Amniotic stem cell (primary cell): ENCODE measurements at places on chromosomes 16 and 17.

- no peak for DNase-seq
These were observed 209.3 kb downstream of the FTO start for GRCh38 chr16:53913099-53913870.

DNA sequence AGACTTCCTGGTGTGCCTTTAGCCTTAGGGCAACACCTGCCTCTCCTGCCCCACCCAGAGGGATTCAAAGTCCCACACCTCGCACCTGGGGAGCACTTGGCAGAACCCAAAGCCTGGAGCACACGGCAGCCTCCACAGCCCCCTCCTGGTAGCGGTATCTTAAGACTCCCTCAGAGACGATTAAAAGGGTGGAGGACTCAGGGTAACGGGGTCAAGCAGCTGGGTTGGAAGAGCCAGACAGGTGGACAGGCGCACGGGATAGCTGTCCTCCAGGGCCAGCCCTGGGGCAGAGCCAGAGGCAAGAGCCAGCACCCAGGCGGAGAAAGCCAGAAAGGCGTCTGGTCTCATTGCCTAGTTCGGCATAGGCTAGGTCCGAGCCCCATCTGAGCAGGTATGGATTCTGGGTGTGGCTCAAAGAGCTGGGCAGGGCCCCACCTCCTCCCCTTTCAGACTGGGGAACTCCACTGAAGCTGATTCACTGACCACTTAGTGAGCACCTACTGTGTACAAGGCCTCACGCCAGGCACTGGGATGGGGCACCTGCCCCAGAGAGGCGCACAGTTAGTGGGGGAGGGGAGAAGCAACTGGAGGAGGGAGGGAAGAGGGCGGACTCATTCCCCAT lies 55.0 kb upstream of the MEAK7 start:
- DNase-seq: no peak

DNA sequence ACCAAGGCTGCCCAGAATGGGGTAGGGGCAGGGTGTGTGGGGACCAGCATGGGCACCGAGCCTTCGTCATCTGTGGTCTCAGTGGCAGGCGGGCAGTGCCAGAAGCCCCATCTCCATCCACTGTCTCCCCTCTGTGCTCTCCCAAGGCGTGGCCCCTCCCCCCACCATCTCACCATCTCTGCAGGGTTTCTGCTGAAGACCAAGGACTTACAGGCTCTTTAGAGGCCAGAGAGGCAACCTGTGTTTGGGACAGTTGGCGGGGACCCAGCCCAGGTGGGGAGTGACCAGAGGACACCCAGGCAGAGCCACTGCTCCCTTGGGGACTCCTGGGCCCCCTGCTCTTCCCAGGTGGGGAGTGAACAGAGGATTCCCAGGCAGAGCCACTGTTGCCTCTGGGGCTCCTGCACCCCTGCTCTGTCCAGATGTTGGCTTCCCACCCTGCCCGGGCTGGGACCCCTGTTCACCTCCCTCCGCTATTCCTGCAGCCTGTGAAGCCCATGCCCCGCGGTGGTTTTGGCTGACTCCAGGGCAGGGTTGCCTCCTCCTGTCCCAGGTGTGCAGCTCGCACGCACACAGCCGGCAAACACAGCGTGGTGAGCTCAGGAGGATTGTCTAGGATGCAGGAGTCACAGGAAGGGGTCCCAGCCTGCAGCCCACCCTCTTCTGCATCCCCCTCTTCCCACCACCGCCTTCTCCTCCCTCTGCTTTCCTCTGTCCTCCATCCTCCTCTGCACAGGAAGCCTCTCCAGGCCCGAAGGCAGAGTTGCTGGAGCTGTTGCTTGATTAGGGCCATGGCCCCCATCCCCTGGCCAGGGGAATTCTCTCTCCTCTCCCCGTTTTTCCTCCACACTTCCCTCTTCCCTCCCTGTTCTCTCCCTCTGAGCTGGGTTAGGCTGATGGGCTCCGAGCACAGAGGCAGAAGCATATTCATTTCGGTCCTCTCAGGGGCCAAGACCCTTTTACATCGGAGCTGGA lies 45.0 kb downstream of the SLC7A5 start:
- DNase-seq: no peak

DNA sequence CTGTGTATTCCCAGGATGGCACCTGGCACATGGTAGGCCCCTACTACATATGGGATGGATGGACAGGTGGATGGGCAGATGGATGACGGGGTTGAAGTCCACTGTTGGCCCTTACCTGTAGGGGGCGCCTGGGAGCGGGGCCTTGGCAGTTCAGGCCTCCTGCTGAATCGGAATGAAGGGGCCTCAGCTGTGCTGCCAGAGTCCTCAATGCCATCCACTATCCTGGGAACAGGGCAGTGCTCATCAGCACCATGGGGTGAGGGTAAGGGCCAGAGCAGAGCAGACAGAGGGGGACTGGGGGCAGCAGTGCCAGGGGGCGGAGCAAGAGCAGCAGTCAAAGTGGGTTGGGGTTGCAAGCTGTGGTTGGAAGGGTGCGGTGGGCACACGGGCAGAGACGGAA lies 8.3 kb upstream of the RAB5C start:
- no peak for DNase-seq

GRCh38 chr17:67518876-67519275 lies 141.8 kb downstream of the PITPNC1 start:
- DNase-seq: no peak

DNA sequence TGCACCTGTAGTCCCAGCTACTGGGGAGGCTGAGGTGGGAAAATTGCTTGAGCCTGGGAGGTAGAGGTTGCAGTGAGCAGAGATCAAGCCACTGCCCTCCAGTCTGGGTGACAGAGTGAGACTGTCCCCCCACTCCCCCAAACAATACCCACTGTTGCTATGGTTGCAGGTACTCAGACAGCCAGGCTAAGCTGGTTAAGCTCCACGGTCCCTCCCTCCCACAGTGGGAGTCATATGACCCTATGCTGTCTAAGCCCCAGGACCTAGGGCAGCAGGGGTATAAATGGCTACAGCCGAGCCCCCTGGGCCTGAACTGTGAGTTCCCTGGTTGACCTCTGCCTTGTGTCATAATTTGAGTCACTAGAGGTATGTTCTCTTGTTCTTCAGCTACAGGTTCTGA lies 15.9 kb upstream of the RPRML start:
- no peak for DNase-seq

DNA sequence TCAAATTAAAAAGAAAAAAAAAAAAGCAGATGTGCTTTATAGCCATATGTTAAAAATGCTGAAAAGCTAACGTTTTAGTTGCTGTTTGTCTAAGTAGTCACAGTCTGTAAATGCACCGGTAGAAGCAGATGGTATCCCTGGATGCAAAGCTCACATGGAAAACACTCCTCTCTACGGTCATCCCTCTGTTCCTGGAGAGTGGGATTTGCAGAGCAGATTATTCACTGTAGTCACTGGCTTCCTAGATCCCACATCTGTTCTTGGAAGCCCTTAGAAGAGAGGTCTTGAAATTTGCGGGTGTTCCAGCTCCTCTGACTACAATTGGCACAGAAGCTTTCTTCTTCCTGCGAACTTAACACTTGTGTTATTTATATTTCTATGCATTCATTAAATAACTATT lies 186.6 kb downstream of the PMP22 start:
- DNase-seq: no peak

DNA sequence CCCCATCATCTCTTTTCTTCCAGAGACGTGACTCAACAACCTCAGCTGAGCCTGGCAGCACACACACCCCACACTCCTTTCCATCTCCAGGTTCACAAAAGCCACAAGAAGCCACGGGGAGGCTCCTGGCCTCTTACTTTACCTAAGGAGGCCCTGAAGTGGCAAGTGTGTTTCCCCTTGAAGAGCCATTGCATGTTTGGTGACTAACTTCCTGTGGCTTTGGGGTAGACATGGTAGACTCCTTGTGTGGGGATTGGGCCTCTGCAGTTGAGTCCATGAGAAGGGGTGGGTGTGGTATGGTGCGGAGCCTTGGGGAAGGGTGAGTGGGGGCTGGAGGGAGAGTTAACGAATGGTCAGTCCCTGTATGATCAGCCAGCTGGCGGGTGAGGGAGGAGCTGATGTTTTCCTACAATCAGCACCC lies 24.2 kb downstream of the SAP30BP start:
- no peak for DNase-seq

GRCh38 chr16:86882586-86883280 lies 304.4 kb downstream of the FOXL1 start:
- DNase-seq: peak; percentile 55

- no peak for DNase-seq
These were observed 1.7 kb downstream of the USP43 start for GRCh38 chr17:9647014-9647413.

DNA sequence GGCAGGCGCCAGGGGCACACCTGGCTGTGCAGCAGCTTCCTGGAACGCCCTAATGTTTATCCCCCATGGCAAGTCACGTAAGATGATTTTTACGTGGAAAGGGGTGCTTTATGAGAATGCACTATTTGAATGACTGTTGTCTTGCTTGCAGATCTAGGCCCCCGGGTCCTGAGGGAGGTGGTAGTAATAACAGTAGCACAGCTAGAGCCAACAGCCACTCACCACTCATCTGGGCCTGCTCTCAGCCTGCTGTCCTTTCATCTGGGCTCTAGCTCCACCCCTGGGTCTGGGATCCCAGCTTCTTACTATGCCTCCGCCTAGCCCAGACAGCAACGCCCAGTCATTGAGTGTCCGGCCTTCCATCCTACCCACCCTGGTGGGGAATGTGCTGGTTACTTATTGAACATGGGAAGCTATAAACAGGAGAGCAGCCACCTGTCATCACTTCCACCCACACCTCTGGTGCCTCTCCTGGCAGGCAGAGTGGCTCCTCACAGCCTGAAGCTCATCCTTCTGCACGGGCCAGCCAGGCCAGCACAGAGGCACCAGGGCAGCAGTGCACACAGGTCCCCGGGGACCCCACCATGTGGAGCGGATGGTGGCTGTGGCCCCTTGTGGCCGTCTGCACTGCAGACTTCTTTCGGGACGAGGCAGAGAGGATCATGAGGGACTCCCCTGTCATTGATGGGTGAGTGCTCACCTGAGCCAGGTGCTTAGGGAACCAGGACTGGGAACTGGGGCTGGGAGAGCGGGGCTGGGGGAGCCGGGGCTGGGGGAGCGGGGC lies 16.6 kb downstream of the DPEP1 start:
- DNase-seq: no peak

DNA sequence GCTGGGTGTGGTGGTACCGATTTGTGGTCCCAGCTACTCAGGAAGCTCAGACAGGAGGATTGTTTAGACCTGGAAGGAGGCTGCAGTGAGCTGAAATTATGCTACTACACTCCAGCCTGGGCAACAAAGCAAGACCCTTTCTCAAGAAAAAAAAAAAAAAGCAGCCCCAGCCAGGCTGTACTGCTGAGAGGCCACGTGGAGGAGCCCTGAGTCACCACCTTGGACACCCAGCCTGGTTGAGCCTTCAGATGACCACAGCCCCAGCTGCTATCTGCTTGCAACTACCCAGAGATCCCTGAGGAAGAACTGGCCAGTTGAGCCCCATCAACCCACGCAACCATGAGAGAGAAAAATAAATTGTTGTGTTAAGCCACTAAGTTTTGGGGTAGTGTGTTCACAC lies 23.6 kb upstream of the GPRC5C start:
- DNase-seq: no peak

- DNase-seq: no peak
These were observed 2.0 kb downstream of the KDM6B start for GRCh38 chr17:7835814-7836595.

- no peak for DNase-seq
These were observed 191.7 kb upstream of the RBFOX1 start for GRCh38 chr16:7140899-7141298.

- no peak for DNase-seq
These were observed 8.4 kb downstream of the FOXN1 start for GRCh38 chr17:28514561-28515002.

DNA sequence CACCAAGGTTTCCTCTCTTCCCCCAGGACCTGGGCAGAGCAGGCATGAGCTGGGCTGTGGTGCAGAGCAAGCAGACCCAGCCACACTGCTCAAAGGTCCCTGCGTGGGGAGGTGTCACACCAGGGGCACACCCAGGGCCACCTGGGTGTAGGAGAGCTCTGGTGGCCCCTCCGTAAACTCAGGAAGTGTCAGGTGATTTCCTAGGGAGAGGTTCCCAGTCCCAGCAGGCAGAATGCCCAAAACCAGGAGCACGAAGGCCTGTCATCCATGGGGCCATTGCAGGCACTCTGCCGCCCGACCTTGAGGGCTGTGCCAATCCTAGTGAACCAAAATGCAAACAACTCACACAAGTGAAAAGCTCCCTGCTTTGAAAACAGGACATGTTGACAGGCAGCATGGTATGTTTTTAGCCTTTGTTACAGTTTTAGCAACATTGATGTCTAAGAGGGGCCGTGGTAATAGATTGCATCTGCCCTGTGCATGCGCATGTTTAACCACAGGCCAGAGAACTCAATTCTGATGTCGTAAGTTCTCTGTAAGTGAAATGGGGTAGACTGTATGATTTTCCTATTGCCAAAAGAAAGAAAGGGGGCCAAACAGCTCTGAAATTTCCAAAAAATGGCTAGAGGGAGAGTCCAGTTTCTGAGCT lies 21.3 kb downstream of the CIBAR2 start:
- no peak for DNase-seq

GRCh38 chr16:2008009-2008526 lies 1.6 kb downstream of the ZNF598 start:
- no peak for DNase-seq

- no peak for DNase-seq
These were observed 1.5 kb downstream of the CASKIN1 start for GRCh38 chr16:2194852-2195321.

DNA sequence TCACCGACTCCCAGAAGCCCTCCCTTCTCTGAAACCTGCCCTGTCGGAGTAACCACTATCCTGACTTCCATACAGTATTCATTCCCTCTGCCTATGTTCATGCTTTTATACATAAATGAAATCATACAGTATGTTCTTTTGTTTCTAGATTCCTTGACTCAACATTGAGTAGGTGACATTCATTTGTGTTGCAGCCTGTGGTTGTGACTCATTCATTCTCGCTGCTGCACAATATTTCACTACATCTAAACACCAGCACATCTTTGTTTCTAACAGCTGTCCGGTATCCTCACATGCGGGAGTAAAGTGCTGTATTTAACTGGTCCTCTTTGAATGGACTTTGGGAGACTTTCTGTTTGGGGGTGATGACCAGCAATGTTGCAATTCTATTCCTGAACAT lies 135.0 kb upstream of the FOXF1 start:
- no peak for DNase-seq

DNA sequence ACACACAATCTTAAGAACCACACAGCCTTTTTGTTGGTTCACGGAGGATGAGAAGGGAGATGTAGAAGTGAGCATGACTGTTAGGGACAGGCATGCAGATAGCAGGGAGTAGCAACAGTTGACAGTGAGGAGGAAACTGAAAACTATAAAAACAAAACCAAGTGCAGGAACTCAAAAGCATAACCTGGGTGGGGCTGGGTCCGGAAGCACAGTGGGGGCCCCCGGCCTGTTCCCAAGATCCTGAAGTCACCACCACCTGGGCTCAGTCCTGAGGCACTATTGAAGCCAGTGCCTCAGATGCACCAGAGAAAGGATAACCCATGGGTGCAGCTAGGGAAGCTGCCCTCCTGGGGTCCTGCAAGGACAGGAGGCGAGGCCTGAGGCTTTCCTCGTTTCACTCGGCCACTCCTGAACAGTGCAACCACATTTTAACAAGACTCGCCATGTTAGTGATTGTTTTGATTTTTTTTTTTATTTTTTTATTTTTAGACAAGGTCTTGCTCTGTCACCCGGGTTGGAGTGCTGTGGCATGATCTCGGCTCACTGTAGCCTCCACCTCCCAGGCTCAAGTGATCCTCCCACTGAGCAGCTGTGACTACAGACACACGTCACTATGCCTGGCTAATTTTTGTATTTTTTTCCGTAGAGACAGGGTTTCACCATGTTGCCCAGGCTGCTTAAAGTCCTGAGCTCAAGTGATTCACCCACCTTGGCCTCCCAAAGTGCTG lies 27.7 kb upstream of the CBX4 start:
- no peak for DNase-seq
